ENCODE measurements at places on chromosomes 7 and 10.

- peak; percentile 88 for DNase-seq
Observed at GRCh38 chr10:102410429-102411073, 8.0 kb downstream of the PSD start.

GRCh38 chr7:50285269-50285668 is 19.2 kb upstream of the IKZF1 start:
- DNase-seq, result no peak

GRCh38 chr7:17144322-17144721 is 154.1 kb upstream of the AHR start:
- no peak for DNase-seq

DNA sequence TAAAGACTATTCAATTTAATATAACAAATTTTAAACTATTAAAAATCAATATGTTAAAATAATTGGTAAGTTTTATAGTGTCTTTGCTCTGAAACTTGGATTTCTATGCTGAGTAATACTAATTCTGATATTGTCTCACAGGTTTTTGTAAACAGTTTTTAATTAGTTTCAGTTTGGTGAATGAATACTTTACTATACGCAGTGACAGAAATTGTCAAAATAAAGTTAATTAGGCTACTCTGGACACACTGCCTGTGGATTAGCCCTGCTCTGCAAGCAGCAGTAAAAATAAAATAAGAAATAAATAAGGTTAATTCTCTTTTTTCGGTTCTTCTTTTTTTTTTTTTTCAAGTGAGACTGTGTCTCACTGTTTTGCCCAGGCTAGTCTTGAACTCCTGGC is 105.3 kb downstream of the ANKRD61 start:
- no peak for DNase-seq

- DNase-seq, result no peak
Observed at GRCh38 chr10:77741746-77742145, 104.1 kb upstream of the KCNMA1 start.

DNA sequence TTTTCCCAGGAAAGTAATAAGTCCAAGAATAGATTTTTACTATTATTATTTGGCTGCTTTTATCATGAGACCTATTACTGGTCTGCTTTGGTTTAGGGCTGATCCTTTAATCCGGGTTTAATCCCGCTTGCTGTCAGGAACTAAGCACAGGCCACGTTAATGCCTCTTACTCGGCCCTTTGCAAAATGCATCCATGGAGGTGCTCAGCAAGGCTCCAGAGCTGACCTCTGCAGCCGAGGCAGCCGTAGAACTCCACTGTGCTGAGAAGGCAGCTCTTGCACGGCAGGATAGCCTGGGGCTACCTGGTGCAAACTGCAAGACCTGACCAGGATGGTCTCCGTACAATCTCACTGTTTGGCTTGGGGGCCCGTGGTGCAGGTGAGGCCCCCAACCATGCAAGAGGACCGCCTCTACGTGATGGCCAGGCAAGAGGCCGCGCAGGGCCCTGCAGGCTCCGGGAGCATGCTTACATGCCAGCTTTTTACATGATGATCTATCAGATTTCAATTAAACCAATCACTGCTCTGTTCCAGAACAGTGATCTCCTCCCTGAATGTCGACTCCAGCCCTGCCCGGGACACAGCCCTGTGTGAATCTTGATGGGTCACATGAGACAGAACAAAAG is 10.4 kb upstream of the CALML3 start:
- peak; percentile 58 for DNase-seq

DNA sequence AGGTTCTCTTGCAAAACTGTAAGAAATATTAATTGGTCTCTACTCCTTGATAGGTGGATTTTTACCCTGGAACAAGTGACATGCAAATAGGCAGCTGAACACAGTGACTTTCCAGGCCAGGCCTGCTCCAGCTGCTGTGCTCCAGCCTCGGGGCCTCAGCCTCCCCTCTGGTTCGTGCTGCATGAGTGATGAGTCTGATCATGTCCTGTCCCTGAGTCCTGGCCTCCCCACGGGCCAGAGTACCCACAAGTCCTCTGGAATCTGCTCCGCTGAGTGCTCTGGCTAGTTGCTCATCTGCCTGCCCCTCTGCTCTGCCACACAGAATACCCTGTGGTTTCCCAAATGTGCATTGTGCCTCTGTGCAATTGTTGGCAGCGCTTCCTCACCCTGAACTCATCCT is 80.1 kb upstream of the PDZD8 start:
- no peak for DNase-seq

DNA sequence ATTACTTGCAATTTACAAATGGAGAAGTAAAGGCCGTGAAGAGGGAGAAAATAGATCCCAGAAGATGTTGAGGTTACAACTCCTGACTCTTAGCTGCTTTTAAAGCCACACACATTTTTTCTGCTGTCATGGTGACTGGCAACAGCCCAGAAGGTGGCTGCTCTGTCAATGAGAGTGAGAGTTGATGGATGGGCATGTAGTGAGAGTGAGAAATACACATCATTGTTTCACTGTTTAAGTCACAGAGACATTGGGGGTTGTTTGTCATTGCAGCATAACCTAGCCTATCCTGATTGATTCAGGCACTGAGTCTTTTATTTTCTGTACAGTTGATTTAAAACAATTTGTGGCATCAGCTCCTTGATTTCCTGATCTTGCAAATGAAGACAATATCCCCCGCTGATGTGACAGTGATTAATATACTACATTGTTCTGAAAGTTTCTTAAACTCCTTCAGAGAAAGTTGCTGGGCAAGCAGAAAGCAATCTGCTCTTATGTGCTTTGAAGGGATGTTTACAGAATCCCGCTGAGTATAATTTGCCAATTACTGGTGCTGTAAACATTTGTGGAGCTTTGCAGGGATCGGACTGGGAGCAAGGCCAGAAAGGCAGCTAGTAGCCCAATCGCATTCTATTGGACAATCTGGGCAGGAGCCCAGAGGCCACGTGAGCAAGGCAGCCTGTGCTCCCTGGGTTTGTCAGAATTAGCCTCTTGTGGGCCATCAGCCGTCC is 229.6 kb downstream of the PRPF18 start:
- peak; percentile 86 for DNase-seq

DNA sequence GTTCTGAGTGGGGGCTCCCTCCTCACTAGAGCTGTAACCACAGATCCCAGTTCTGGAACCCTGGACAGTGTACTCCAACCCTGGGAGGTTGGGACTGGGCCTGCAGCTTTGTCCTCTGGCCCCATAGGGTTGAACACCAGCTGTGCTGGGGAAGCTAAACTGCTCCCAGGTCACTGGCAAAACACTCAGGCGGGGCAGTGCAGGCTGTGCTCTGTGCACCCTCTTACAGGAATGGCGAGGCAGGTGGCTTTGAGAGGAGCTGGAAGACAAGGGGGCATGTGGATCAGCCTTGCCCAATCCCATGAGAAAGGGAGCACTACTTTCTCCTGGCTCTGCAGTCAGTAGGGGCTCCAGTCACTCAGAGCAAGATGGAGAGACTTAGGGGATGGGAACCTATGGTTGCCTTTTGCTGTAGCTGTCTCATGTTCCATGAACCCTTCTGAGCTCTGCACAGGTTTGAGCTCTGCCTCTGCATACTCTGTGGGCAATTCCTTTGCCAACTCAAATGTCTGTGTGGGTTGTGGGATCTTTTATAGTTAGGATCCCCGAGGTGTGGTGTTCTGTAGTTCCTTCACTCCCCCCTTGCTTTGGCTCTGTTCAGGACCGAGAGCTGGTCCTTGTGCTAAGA is 90.7 kb downstream of the SLC25A40 start:
- DNase-seq, result no peak

- DNase-seq, result no peak
Observed at GRCh38 chr10:6343305-6344010, 140.7 kb downstream of the PFKFB3 start.

- DNase-seq, result no peak
Observed at GRCh38 chr7:132437730-132438129, 138.5 kb downstream of the PLXNA4 start.

DNA sequence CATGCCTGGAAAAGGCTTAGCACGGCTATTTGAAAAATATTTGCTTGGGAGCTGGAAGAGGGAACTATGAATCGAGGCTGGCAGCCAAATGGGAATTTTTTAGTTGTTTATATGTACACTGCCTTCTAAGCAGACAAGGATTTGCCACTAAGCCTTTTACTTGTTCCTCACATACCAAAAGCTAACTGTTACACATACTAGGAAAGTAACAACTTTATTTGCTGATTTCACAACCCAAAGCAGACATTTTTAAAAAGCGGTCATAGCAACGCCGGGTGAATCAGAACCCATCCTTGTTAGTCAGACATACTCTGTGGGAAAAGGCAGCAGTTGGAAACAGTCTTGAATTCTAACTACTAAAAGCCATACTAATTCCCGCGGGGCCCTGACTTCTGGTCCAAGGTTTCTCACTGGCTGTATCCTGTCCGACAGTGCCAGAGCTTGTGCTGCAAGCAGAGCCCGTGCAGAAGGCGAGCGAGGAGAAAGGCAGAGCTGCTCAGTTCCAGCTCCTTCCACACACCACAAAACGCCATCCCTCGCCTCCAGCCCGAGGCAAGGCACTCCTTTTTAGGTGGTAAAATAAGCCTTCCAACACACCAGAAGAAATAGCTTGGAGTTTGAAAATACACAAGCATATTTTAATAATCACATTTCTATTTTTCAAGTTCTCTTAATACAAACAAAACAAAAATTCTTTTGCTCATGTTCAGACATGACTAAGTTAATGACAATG is 89.2 kb downstream of the RNF216 start:
- DNase-seq, result peak; percentile 96

DNA sequence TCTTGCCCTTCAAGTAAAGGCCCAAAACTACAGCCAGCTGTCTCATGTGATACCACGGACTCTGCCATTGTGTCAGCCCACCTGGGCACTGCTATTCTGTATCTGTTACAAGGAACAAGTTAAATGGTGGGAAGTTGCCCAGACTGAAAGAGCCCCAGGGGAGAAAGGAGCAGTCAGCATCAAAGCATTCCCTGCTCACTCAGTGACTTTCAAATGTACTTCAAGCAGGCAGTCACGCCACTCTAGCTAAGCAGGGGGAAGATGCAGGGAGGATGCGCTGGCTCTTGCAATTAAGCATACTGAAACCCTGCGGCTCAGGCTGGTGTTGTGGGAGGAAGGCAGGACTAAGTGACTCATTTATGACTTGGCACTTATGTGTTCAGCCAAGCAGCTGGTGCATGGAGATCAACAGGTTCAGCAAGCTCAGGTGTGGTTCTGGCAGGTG is 1249.6 kb downstream of the TYW1 start:
- DNase-seq, result no peak

GRCh38 chr10:11719496-11720259 is 22.5 kb upstream of the ECHDC3 start:
- no peak for DNase-seq

- no peak for DNase-seq
Observed at GRCh38 chr10:131644289-131644688, 256.5 kb upstream of the PPP2R2D start.
